MCF 10A (cell line): ENCODE measurements at places on chromosomes 1 and 21. TPM values are rescaled to one million over a fixed set of nuclear protein-coding genes. Genes with fewer than 3 reads are reported as not detected.

DNA sequence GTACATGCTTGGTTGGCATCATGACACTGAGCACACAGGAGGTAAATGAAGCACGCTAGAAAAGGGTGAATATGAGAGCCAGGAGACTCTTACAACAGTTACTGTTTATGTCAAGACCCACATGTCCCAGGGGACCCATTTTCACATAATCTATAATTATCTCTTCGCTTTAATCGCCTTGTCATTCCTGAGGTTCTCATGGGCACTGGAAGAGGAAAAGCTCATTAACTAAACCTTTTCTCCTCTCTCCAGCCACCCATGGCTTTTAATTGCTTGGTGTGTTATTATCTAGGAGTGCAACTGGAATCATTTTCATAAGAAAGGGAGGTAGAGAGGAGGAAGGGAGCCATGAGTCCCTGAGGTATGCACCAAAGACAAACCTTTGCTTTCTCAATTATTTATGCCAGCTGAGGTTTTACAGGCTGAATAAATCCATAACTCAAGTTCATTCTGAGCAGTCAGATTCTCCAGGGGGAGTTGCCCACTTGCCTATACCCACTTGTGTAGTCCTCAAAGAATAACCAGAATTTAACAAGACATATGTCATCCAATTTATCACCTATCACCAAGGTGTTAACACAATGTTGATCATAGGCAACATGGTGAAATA is 77.4 kb downstream of the ACBD6 start:
- no peak for DNase-seq
- H3K27ac ChIP-seq, result peak overlapping the region; percentile 13
- peaks cover 6% of the 10 kb centered on the region for H3K4me1 ChIP-seq
- peaks cover 45% of the 10 kb centered on the region for H3K36me3 ChIP-seq
- H3K27me3 ChIP-seq, result no peaks in the 10 kb centered on the region

GRCh38 chr1:30225357-30225756 is 498.0 kb downstream of the MATN1 start:
- H3K36me3 ChIP-seq, result no peaks in the 10 kb centered on the region
- H3K27ac ChIP-seq, result no peak overlapping the region
- H3K4me1 ChIP-seq, result no peaks in the 10 kb centered on the region
- peaks cover 57% of the 10 kb centered on the region for H3K27me3 ChIP-seq

DNA sequence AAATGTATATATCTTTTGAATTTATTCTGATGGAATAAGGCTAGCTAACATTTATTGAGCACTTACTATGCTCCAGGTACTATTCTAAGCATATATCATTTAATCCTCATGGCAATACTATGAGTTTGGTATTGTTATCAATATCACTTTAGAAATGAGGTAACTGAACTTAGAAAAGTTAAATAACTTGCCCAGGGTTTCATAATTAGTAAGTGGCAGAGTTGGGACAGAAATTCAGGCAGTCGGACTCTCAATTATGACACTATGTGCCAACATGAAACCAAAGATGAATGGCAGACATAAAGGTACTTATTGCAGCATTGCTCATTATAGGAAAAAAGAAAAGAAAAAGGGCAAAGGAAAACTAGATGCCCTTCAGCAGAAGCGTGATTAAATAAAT is 48.2 kb downstream of the RAB3GAP2 start:
- DNase-seq, result no peak
- no peak overlapping the region for H3K4me3 ChIP-seq
- H3K27me3 ChIP-seq, result no peaks in the 10 kb centered on the region
- peaks cover 17% of the 10 kb centered on the region for H3K4me1 ChIP-seq
- H3K36me3 ChIP-seq, result peaks cover 46% of the 10 kb centered on the region
- H3K27ac ChIP-seq, result no peak overlapping the region

DNA sequence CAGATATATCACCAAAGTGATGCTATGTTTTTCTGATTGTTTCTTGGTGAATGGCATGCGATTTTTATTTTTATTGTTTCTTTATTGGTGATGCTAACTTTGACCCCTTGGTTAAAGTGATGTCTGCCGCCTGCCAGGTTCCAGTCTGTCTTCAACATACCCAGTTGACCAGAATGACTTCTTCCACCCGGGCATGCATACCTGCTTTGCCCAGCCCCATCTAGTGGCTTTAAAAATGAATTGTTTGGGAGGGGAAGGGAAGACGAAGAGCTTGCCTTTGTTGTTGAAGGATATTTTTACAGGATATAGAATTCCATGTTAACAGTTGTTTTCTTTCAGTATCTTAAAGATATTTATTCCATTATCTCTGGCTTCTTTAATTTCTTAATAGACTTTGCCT is 65.1 kb downstream of the ATG4C start:
- H3K27ac ChIP-seq, result no peak overlapping the region
- DNase-seq, result peak; percentile 22
- H3K27me3 ChIP-seq, result no peaks in the 10 kb centered on the region
- H3K36me3 ChIP-seq, result no peaks in the 10 kb centered on the region
- no peaks in the 10 kb centered on the region for H3K4me1 ChIP-seq

GRCh38 chr1:39115271-39116110 is 89.0 kb upstream of the MACF1 start:
- no peak overlapping the region for H3K4me3 ChIP-seq
- H3K27me3 ChIP-seq, result no peaks in the 10 kb centered on the region
- peak; percentile 61 for DNase-seq
- peaks cover 13% of the 10 kb centered on the region for H3K4me1 ChIP-seq

DNA sequence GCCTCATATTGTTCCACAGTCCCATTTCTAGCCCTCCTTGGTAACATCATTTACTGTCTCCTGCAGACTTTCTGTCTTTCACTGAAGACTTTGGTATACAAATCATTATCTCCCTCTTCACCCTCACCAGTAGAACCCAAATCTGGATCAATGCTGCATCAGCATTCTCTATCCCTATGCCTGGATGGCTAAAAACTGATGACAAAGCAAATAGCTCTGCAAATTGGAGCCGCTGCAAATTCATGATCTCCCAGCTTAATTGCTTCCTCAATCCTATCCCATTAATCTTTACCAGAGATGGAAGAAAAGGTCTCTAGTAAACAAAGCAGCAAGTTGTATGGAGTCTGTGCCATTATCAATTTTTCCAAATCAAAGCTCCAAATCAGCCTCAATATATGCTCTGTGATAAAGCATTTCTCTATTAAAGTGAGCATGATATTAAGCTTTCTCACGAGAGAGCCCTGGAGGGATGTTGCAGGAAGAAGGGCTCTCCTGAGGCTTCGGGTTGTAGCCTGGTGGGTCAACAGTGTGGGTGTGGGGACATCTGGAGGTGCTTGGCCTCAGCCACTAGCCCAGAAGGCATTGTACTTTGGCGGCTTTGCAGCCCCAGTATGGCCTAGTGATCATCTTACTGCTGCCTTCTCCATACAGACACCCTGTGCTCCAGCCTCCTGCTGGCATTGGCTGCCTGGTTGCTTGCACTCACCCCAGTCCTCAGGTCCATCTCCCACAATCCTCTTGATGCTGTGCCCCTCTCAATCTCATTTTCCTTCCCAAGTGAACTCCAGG is 46.2 kb upstream of the COL24A1 start:
- no peak overlapping the region for H3K27ac ChIP-seq
- H3K27me3 ChIP-seq, result no peaks in the 10 kb centered on the region
- no peak overlapping the region for H3K4me3 ChIP-seq
- no peak for DNase-seq
- H3K36me3 ChIP-seq, result no peaks in the 10 kb centered on the region
- H3K4me1 ChIP-seq, result peaks cover 7% of the 10 kb centered on the region

- no peak overlapping the region for H3K27ac ChIP-seq
- H3K36me3 ChIP-seq, result no peaks in the 10 kb centered on the region
- H3K27me3 ChIP-seq, result peaks cover 51% of the 10 kb centered on the region
- no peaks in the 10 kb centered on the region for H3K4me1 ChIP-seq
- H3K4me3 ChIP-seq, result no peak overlapping the region
- no peak for DNase-seq
Observed at GRCh38 chr1:26046246-26047095, 553 bp upstream of the SLC30A2 start.

DNA sequence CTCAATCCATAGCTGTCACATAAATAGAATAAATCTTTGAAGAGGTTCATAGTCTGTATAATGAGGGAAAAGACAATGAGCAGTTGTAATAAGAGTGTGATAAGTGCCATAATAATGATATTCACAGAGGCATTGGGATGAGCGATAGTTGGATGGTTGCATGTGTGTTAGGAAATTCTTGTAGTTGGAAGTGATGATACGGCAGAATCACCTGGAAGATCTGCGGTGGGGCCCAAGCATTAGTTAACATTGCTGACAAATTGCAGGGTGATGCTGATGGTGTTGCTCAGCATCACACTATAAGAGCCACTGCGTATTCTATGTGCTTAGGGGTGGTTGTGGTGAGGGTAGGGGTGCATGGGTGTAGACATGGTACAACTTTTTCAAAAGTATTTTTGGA is 41.1 kb downstream of the ADGRL2 start:
- H3K4me1 ChIP-seq, result no peaks in the 10 kb centered on the region
- no peaks in the 10 kb centered on the region for H3K36me3 ChIP-seq
- no peak for DNase-seq
- H3K27ac ChIP-seq, result no peak overlapping the region
- H3K27me3 ChIP-seq, result no peaks in the 10 kb centered on the region

- H3K27ac ChIP-seq, result no peak overlapping the region
- no peak overlapping the region for H3K4me3 ChIP-seq
- no peak for DNase-seq
- H3K36me3 ChIP-seq, result peaks cover 54% of the 10 kb centered on the region
- no peaks in the 10 kb centered on the region for H3K27me3 ChIP-seq
Observed at GRCh38 chr1:3822421-3822820, 26.1 kb upstream of the LRRC47 start.

The RYR2 gene
- 4.0 and 5.3 TPM in 2 replicates for total RNA-seq

The C1QA gene
- not detected in 2 replicates for total RNA-seq

The ETV3 gene
- total RNA-seq, result 28.6 and 35.0 TPM in 2 replicates

DNA sequence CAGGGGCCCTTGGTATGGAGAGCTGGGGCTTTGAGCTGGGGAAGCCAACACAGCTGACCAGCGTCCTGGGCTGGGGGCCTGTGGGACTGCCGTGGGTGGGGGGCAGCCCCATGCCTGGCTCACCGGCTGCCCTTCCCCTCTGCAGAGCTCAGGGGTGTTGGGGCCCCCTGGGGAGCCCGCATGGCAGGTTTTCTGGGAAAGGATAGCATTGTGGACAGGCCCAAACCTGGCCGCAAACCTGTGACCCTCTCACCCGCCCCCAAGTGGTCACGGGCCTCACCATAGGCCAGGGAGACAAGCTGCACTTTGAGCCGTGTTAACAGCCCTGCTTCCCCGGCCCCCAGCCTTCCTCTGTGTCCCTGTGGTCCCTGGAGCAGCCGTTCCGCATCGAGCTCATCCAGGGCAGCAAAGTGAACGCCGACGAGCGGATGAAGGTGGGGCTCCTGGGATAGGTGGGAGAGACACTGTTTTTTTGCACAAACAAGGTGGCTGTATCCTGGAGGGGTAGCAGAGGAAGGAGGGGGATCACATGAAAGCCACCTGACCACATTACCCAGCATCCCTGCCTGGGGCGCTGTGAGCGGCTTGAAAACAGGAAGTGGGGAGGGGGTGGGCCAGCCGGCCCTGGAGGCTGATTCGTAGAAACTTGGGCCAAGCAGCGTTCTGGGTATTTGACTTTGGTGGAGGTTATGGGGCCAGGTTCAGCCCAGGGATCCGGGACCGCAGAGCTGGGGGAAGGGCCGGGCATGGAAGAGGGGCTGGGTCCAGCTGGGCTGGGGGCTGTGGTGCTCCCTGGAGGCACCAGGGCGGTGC is 65.9 kb downstream of the PIK3CD start:
- H3K4me1 ChIP-seq, result peaks cover 6% of the 10 kb centered on the region
- H3K36me3 ChIP-seq, result peaks cover 6% of the 10 kb centered on the region
- H3K4me3 ChIP-seq, result no peak overlapping the region
- DNase-seq, result no peak
- H3K27ac ChIP-seq, result no peak overlapping the region

DNA sequence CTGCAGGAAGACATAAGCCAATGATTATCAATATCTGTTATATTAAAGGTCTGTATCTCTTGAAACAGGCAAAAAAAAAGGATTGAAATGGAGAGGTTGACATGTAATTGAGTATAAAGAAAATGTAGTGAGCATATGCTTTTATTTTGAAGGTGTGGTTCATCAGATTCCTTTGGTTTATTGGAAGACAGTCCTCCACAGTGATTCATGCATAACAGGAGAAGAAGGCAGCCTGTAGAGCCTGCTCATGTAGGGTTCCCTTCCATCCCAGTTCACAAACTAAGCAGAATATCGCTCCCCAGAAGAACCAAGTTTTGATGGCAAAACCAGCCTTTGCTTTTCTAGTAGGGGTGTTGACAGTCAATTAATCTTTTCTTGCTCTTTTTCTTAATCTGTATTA is 1016.8 kb upstream of the ADGRL4 start:
- H3K4me3 ChIP-seq, result no peak overlapping the region
- DNase-seq, result no peak
- H3K27ac ChIP-seq, result no peak overlapping the region

GRCh38 chr1:40391688-40392145 is 18.2 kb downstream of the SMAP2 start:
- H3K36me3 ChIP-seq, result no peaks in the 10 kb centered on the region
- DNase-seq, result peak; percentile 32
- H3K4me1 ChIP-seq, result peaks cover 8% of the 10 kb centered on the region
- H3K27ac ChIP-seq, result no peak overlapping the region

DNA sequence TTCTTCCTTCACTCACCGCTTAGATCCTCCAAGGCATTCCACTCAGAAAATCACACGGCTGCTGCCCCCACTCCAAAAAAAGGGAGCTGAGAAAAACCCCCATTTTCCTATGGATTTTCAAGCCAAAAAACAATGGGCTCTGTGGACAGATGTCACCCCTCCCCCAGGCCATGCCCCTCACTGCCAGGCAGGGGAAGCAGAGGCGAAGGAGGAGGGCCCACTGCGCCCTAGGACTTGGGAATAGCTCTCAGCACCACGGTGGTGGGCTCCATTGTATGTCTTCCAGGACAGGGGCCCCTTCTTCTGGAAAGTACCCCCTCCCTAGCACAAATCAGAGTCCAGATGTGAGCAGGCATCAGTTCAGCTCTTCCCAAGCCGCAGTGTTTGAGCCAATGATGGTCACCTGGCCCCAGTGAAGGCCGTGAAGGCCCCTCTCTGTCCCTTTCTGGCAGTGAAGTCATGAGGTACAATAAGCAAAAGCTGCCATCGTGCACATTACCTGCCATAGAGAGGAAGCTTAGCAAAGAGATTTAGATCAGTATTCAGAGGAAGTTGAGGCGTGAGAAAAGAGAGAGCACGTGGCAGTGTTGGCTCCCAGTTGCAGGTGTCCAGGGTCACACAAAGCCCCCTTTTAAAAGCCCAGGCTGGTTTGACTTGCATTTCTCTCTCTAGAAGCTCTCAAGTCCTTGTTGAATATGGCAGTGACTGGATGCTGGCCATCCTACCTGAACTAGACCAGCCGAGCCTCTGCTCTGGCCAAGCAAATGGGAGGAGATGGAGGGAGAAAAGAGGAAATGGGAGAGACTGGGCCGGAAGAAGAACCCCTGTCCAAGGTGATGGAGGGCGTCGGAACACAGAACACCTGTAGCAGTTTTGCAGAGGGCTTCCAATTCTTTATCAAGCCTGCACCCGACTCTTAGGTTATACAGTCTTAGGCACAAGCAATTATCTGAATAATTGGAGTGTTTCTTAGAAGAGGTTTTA is 149.0 kb downstream of the TOMM20 start:
- H3K4me1 ChIP-seq, result peaks cover 51% of the 10 kb centered on the region
- no peaks in the 10 kb centered on the region for H3K36me3 ChIP-seq
- peak overlapping the region; percentile 96 for H3K27ac ChIP-seq
- DNase-seq, result no peak
- no peak overlapping the region for H3K4me3 ChIP-seq
